Daoy (cell line): ENCODE measurements at places on chromosomes 3 and 15. TPM values are rescaled to one million over a fixed set of nuclear protein-coding genes. Genes with fewer than 3 reads are reported as not detected.

The INKA1 gene
- not detected in 2 replicates for total RNA-seq

GRCh38 chr3:120192579-120192978 is 92.4 kb downstream of the GPR156 start:
- DNase-seq: no peak

DNA sequence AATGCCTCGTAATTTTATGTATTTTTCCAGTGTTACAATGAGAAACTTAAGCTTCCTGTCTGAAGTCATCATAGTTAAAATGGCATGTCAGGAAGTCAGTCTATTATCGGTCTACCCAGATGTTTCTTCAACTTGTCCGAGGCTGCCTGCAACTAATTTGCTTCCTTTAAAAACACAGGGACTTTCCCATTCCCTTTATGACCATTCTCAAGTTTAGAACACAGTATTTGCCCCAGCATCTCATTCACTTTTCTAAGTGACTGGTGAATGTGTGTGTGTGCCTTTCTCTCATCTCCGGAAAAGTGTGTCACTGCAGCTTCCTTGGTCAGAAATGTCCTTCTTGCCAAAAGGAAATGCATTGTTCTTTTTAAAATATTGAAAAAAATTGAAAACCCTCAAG is 466.6 kb downstream of the RAP2B start:
- DNase-seq: no peak

DNA sequence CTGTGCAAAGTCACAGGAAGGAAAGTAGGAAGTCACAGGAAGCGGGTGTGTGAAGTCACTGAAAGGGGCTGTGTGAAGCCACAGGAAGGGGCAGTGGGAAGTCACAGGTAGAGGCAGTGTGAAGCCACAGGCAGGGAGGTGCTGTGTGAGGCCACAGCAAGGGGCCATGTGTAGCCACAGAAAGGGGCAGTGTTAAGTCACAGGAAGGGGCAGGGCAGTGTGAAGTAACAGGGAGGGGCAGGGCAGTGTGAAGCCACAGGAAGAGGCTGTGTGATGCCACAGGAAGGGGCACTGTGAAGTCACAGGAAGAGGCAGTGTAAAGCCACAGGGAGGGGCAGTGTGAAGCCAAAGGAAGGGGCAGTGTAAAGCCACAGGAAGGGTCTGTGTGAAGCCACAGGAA is 36.5 kb downstream of the GASK1A start:
- DNase-seq: no peak

- no peak for DNase-seq
Measured at GRCh38 chr3:172311217-172311616, 137.0 kb downstream of the GHSR start.

DNA sequence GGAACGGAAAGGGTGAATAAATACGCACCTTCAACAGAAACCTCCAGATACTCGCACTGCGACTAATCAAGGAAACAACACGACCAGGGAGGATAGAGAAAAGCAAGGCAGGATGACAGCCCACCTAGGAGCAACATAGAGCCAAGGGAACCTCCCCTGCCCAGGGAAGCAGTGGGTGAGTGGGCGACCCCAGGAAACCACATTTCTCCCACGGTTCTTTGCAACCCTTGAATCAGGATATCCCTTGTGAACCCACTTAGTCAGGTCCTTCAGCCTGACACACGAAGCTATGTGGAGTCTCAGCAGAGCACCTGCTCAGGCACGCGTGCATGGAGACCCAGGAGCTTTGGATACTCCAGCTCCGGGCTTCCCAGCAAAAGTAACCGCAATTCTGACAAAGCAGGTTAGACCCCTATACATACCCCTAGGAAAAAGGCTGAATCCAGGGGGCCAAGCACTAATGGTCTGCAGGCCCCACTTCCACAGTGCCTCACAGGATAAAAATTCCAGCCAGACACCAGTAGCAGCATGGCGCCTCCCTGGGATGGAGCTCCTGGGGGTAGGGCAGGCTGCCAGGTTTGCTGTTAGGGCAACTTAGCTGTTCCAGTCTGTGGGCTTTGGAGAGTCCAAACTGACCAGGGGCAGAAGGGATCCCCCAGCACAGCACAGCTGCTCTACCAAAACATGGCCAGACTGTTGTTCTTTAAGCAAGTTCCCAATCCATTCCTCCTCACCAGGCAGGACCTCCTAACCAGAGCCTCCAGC is 38.4 kb upstream of the PXYLP1 start:
- DNase-seq: peak; percentile 32

GRCh38 chr3:176286476-176287085 is 910.7 kb downstream of the TBL1XR1 start:
- DNase-seq: no peak

DNA sequence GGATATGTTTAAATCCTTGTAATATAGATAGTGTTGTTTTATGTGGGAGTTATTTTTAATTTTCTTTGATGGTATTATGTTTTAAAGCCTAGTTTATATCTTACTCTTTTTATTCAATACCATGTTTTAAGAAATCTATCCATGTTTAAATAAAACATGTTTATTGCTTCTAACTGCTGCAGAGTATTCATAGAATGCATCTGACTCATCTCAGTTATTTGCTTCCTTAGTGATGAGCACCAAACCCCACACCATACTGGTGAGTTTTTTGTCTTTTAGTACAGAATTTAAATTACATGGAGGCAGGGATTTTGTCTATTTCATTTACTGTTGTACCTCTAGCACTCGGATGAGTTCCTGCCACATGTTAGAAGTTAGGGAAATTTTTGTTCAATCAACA is 209.2 kb downstream of the NSUN3 start:
- no peak for DNase-seq

- DNase-seq: peak; percentile 90
Measured at GRCh38 chr3:120170223-120170622, 76.0 kb upstream of the GSK3B start.

The SLC22A13 gene
- 0.91 TPM in 1 of 2 replicates, not detected in the other for total RNA-seq

The AMIGO3 gene
- 0.63 and 1.6 TPM in 2 replicates for total RNA-seq

The CHRM5 gene
- total RNA-seq: 0.36 TPM in 1 of 2 replicates, not detected in the other

DNA sequence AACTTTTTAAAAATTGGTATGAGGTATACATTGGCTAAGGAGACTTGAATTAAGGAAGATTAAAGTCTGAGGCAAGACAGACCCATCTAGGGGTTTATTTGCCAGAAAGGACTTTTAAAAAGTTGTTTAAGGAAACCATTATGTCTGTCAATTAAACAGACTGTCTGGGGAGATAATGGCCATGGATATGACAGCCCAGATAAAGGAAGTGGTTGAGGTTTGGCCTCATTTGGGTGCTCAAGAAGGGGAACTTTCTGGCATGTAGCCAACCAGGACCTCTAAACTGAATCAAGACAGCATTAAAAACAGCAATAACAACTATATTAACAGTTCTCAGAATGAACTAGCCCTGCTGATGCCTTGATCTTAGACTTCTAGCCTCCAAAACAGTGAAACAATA is 9.9 kb upstream of the CD200R1L start:
- DNase-seq: peak; percentile 24

DNA sequence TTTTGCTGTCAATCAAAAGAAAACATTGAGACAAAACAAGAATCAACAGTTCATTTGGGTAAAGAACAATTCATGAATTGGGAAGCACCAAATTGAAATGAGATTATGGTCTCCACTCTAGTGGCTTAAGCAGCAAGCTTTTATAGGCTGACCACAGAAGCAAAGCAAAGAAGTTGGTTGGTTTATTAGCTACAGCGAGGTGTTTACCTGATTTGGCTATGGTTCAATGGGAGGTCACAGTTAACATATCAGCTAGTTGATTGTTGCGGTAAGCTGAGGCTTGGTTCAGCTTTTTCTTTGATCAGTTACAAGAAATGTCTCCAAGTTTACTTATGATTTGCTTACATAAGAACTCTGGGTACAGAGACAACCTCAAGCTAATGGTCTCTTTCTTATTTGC is 640.5 kb upstream of the GOLIM4 start:
- DNase-seq: no peak

The CKMT1A gene
- 2.2 TPM in 1 of 2 replicates, not detected in the other for total RNA-seq

GRCh38 chr3:184565421-184566211 is 4.0 kb downstream of the EPHB3 start:
- peak; percentile 93 for DNase-seq

DNA sequence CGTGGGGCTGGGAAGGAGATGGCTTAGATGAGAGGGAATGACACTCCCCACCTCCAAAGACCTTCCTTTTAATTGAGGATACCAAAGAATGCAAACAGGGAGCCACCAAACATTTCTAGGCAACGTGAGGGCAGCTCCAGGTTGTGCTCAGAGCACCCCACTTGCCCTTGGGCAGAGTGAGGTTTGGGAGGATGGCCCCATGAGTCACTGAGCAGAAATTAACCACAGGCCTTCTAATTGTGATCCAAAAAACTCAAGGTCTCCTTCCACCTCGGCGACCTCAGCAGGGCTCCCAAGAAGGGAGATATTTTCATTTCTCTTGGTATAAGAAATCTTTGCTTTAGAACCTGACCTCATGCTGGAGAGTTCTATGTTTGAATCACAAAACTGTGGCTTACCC is 305.0 kb upstream of the TPM1 start:
- DNase-seq: peak; percentile 15

GRCh38 chr3:158273656-158274055 is 163.8 kb downstream of the RSRC1 start:
- DNase-seq: no peak

GRCh38 chr15:101390060-101390459 is 95.0 kb upstream of the SNRPA1 start:
- no peak for DNase-seq

The PLCH1 gene
- 1.5 and 2.0 TPM in 2 replicates for total RNA-seq

- no peak for DNase-seq
Measured at GRCh38 chr3:57029924-57030323, 30.5 kb upstream of the SPATA12 start.

The NPAP1 gene
- total RNA-seq: 0.03 and 0.17 TPM in 2 replicates

- no peak for DNase-seq
Measured at GRCh38 chr15:71485094-71485693, 325.2 kb upstream of the NR2E3 start.
